ENCODE measurements at places on chromosomes 5 and 9.

DNA sequence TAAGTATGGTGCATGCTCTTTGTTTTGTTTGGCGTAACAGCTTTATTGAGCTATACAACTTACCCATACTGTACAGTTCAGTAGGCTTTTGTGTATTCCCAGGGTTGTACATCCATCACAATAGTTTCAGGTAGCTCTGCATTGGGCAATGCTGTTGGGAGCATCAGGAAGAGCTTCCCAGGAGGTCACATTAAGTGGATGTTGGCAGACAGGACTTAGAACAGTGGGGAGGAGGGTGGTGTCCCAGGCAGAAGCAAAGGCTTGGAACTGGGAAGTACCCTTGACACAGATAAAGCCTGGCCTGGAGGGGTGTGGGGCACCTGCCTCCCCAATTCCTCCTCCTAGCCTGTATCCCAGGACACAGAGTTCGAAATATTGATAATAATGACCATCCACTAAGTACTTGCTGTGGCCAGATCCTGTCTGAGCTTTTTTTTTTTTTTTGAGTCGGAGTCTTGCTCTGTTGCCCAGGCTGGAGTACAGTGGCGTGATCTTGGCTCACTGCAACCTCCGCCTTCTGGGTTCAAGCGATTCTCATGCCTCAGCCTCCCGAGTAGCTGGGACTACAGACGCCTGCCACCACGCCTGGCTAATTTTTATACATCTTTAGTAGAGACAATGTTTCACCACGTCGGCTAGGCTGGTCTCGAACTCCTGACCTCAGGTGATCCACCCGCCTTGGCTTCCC lies 1.3 kb downstream of the BBLN start:
- DNase-seq: no peak

DNA sequence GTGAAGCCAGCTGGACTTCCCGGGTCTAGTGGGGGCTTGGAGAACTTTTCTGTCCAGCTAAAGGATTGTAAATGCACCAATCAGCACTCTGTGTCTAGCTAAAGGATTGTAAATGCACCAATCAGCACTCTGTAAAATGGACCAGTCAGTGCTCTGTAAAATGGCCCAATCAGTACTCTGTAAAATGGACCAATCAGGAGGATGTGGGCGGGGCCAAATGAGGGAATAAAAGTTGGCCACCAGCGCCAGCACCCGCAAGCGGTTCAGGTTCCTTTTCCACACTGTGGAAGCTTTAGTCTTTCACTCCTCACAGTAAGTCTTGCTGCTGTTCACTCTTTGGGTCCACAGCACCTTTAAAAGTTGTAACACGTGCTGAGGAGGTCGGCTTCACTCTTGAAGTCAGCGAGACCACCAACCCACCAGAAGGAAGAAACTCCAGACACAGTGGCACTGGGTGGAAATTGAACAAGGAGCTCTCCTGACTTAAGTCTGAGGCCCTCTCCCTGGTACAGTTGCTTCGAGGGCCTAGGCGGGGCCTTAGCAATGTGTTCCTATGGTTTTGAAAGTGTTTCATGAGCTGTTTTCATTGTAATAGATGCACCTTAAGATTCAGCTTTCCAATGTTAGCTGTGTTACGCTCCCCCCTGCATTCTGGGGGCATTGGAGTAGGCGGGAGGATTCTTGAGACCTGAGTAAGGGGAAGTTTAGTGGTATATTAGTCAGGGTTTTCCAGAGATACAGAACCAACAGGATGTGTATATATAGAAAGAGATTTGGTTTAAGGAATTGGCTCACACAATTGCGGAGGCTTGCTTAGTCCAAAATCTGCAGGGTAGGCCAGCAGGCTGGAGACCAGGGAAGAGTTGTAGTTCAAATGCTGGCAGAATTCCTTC lies 21.5 kb upstream of the MYO10 start:
- DNase-seq: peak; percentile 88

DNA sequence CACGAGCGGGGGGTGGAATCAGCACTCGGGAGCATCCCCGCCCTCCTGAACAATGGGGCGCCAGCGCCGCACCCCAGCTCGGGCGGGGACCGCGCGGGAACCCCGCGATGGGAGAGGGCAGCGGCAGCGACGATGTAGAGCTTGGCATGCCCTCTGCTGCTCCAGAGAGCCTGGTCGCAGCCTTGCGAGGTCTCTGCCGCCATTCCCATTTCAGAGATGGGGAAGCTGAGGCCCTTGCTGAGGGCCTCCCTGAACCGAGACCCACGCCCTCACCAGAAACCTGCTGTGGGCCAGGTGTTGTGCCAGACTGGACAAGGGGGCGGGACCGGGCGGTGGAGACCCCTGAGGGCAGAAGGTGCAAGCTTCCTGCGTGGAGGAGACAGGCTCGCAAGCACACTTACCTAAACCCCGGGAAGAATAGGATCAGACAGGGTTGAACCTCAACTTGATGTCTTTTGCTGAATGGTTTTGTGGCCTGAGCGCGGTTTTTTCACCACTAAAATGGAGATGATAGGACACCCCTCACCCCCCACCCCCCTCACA lies 647 bp upstream of the MEGF9 start:
- no peak for DNase-seq

- no peak for DNase-seq
Observed at GRCh38 chr9:136196404-136197083, 8.4 kb downstream of the LHX3 start.

DNA sequence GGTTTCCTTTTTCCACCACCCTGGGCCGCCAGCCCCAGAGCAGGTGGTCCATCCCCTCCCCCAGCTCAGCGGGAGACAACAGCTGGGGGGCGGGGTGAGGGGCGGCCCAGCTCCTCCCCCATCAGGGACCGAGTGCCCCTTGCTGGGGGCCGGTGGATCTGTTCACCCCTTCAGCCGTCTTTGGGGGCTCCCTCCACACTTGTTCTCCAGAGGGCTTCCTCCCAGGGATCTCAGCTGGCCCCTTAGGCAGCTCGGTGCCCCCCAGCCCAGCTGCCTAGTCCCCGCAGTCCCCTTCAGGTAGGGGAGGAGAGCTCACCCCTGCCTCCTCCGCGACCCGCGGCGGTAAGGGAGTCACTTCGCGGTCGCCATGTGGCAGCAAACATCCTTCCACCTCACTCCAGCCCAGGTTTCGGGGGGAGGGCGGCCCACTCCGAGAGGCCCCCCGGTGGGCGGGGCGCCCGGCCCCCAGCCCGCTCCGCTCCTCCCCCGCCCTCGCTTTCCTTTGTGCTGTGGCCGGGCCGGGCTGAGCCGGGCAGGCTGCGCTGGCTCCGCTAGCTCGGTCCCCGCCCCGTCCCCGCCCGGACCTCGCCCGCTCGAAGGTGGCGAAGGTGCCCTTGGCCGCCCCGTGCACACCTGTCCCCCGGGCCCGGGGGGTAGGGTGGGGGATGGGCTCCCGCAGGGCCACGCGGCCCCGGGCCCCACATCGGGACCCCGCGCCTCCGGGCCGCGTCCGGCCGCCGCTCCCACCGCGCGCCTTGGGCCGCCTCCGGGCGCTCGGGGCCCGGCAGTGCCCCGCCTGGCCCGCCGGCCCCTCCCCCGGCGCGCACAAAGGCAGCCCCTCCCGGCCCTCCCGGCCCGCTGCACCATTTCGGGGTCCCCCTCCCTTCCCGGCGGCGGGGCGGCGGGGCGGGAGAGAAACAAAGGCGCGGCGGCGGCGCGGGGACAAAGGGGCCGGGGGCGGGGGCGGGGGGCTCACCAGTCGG lies 683 bp downstream of the DBN1 start:
- no peak for DNase-seq

DNA sequence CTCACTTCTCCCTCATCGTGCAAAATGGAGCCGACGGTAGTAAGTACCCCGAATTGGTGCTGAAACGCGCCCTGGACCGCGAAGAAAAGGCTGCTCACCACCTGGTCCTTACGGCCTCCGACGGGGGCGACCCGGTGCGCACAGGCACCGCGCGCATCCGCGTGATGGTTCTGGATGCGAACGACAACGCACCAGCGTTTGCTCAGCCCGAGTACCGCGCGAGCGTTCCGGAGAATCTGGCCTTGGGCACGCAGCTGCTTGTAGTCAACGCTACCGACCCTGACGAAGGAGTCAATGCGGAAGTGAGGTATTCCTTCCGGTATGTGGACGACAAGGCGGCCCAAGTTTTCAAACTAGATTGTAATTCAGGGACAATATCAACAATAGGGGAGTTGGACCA lies 979 bp downstream of the PCDHGA12 start:
- peak; percentile 18 for DNase-seq

DNA sequence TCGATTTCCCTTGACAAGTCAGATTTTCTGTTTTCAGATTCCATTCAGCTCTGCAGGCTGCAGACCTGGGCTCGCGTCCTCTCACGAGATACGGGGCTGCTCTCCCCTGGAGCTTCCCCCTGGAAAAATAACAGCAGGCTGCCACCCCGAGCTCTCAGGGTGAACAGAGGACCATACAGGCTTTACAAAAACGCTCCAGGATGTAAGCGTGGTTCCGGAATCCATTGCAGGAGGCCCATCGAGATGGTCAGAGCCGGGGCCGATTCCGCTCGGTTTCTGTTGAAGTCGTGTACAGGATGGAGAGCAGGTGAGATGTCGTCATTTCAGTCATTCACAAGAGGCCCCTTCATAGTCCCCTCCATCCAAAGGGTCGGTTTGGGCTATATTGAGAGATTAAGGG lies 297.7 kb upstream of the IRX4 start:
- no peak for DNase-seq

DNA sequence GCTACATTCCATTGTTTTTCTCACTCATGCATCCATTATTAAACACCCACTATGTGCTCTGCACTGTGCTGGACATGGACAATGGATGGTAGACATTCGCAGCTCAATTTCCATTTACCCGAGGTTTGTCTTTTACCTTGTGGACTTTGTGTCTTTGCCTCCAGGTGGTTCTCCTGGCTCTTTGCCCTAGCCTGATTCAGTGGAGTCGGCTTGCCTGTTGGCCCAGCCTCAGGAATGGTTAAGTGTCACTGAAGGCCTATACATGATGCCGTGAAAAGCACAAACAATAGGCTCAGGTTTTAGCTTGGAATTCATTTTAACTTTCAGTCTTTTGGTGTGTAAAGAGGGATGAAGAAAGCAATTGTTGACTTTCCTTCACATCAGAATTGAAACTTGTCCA lies 16.5 kb upstream of the DMRT3 start:
- DNase-seq: no peak

GRCh38 chr9:124758061-124758460 lies 13.1 kb downstream of the NR6A1 start:
- DNase-seq: no peak

GRCh38 chr9:115665519-115665918 lies 488.1 kb upstream of the PAPPA start:
- no peak for DNase-seq

DNA sequence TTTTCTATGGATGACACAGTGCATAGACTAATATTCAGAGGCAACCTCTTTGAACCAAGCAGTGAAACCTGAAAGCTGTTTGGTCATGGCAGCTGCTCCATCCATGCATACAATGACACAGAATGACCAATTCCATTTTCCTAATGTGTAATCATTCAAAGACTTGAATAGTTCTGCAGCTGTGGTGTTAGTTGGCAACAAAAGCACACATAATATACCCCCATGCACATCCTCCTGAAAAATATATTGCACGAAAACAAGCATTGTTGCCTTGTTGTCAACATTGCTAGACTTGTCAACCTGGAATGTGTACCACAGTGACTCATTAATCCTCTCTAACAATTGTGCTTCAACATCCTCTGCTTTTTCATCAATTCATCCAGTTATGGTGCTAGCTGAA lies 71.0 kb upstream of the SEMA6A start:
- no peak for DNase-seq

GRCh38 chr5:157292599-157292998 lies 26.7 kb downstream of the CYFIP2 start:
- DNase-seq: peak; percentile 38

- peak; percentile 35 for DNase-seq
Observed at GRCh38 chr9:101449071-101449721, 13.6 kb upstream of the ALDOB start.
